ENCODE measurements at places on chromosomes 3 and 15.

GRCh38 chr3:73485877-73486330 is 138.8 kb downstream of the PDZRN3 start:
- no peak for DNase-seq

- DNase-seq: no peak
Measured at GRCh38 chr3:8767667-8768363, 1.6 kb downstream of the OXTR start.

- no peak for DNase-seq
Measured at GRCh38 chr15:90040618-90041017, 39.5 kb downstream of the ZNF710 start.

- DNase-seq: no peak
Measured at GRCh38 chr15:36029606-36030210, 483.7 kb upstream of the DPH6 start.

- DNase-seq: no peak
Measured at GRCh38 chr3:15197340-15198029, 8.6 kb upstream of the CAPN7 start.

- no peak for DNase-seq
Measured at GRCh38 chr3:66242788-66243464, 22.1 kb downstream of the SLC25A26 start.

DNA sequence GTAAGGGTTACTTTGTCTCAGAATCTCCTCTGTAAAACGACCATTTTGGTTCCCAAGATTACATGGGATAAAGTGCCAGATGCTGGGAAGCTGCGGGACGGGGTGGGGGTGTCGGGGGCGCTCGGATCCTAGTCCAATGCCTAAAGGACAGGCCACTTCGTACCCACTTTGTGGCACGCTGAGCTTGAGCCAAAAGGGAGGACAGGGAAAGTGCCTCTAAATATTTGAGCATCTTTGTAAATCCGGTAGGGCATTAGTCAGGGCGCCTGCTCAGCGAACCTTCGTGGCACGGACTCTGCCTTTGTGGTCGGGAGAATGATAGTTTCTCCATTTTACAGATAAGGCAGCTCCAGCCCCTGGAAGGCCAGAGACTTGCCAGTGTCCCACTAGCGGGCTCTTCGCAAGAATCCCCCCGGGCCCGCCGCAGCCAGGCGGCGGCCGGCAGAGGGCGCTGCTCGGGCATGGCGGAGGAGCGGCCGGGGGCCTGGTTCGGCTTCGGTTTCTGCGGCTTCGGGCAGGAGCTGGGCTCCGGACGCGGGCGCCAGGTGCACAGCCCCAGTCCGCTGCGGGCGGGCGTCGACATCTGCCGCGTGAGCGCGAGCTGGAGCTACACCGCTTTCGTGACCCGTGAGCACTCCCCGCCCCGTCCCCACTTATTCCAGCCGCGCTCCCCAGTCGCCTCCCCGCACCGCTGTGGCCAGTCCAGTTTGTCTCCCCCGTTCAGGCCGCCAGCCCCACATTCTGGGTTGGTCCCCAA is 1.8 kb downstream of the RCCD1 start:
- peak; percentile 48 for DNase-seq

- peak; percentile 17 for DNase-seq
Measured at GRCh38 chr15:35078221-35078915, 6.7 kb downstream of the NANOGP8 start.

GRCh38 chr3:69485489-69485888 is 99.6 kb upstream of the FRMD4B start:
- no peak for DNase-seq
